ENCODE measurements at places on chromosomes 2 and 18. TPM values are rescaled to one million over a fixed set of nuclear protein-coding genes. Genes with fewer than 3 reads are reported as not detected.

DNA sequence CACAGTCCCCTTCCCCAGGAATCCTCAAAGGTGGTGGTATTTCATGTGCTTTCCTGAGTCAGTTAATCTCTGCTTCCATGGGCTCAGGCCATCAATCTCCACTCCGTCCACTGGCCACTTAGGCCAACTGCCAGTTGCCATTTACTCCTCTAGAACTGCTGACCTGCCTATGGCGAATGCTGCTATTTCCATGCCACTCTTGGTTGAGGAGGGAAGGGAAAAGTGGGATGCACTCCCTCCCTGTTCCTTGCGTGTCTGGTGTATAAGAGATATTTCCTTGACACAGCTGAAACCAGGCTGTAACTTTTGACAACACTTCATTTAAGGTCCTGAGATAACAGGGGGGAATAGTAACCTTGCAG is 261.5 kb downstream of the MREG start:
- H3K36me3 ChIP-seq, result no peaks in the 10 kb centered on the region
- H3K27ac ChIP-seq, result no peak overlapping the region
- no peak for DNase-seq

DNA sequence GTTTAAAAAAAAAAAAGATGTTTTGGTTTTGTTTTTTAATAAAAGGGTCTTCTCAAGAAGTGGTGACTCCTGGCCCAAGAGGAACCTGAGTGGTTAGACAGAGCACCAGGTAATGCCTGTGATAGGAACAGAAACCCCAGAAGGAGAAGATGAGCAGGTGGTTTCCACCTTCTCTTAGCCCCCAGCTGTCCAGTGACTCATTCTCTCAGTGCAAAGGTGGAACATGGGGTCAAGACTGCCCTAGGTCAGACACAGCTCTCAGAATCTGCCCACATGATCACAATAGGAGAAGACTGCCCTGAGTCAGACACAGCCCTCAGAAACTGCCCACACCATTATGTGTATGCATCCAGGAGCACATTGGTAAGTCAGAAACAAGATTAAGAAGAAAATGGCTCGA is 61.8 kb downstream of the TBC1D8 start:
- H3K4me1 ChIP-seq, result no peaks in the 10 kb centered on the region
- no peaks in the 10 kb centered on the region for H3K36me3 ChIP-seq
- no peak overlapping the region for H3K27ac ChIP-seq
- H3K4me3 ChIP-seq, result no peak overlapping the region
- H3K27me3 ChIP-seq, result no peaks in the 10 kb centered on the region
- DNase-seq, result no peak

GRCh38 chr2:203621981-203622515 is 84.4 kb upstream of the CD28 start:
- H3K4me3 ChIP-seq, result no peak overlapping the region
- no peak overlapping the region for H3K27ac ChIP-seq
- no peaks in the 10 kb centered on the region for H3K36me3 ChIP-seq
- no peak for DNase-seq

- H3K4me3 ChIP-seq, result no peak overlapping the region
- H3K27ac ChIP-seq, result no peak overlapping the region
- no peak for DNase-seq
- no peaks in the 10 kb centered on the region for H3K4me1 ChIP-seq
- H3K36me3 ChIP-seq, result no peaks in the 10 kb centered on the region
Observed at GRCh38 chr2:142989273-142990204, 112.1 kb downstream of the KYNU start.

GRCh38 chr2:102064679-102065674 is 73.2 kb downstream of the IL1R2 start:
- no peak for DNase-seq
- no peaks in the 10 kb centered on the region for H3K27me3 ChIP-seq
- no peaks in the 10 kb centered on the region for H3K4me1 ChIP-seq
- H3K27ac ChIP-seq, result no peak overlapping the region
- H3K36me3 ChIP-seq, result no peaks in the 10 kb centered on the region
- no peak overlapping the region for H3K4me3 ChIP-seq

DNA sequence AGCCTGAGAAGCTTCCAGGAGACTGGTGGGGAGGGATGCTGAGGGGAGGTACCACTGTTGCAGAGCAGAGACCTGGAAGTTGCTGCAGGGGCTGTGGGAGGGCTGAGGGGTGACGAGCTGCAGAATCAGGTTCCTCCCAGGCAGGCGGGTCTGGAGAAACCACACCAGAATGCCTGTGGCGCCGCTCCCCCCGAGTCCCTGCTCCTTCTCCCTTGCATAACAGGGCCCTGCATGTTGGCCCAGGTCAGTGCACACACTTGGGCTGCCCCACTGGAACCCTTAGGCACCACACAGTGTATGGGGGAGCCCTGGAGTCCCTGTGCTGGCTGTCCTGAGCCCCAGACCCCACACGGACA is 60.4 kb downstream of the ARL4C start:
- H3K4me3 ChIP-seq, result no peak overlapping the region
- no peaks in the 10 kb centered on the region for H3K36me3 ChIP-seq
- no peaks in the 10 kb centered on the region for H3K4me1 ChIP-seq
- no peak for DNase-seq
- H3K27me3 ChIP-seq, result no peaks in the 10 kb centered on the region

DNA sequence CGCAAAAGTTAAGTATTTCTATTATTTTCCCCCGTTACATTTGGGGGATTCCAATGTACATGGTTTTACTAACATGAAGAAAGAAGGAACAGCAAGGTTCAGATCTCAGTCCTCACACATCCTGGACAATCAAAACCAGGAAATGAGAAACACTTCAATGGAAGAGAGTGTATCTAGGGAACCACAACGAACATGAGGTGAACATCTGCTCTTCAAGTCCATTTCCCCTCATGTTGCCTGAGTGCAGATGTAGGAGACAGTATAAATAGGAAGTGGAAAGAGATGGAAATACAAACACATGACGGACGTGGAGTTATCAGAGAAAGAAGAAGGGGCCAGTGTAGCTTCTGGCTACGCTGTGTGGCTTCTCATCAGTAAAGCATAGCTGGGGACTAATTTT is 52.6 kb downstream of the CHN1 start:
- DNase-seq, result no peak
- no peaks in the 10 kb centered on the region for H3K27me3 ChIP-seq
- H3K4me1 ChIP-seq, result peaks cover 2% of the 10 kb centered on the region
- H3K36me3 ChIP-seq, result no peaks in the 10 kb centered on the region

DNA sequence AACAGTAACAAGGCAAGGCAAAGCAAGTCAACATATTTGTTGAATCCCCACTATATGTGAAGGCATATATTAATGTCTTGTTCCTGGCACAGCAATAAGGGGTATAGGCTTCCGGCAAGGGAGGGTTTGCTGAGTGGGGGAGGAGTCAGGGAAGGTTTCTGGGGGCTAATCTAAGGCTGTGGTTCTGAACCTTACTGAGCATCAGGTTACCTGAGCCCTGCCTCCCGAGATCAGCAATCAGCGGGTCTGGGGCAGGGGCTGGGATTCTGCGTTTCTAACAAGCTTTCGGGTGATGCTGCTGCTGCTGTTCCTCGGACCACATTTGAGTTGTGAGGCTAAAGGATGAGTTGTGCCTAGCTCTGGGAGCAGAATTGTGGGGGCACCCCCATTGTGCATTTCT is 401.7 kb upstream of the SPRED2 start:
- peaks cover 3% of the 10 kb centered on the region for H3K4me1 ChIP-seq
- peak; percentile 52 for DNase-seq
- no peak overlapping the region for H3K4me3 ChIP-seq
- H3K36me3 ChIP-seq, result no peaks in the 10 kb centered on the region
- H3K27ac ChIP-seq, result no peak overlapping the region

DNA sequence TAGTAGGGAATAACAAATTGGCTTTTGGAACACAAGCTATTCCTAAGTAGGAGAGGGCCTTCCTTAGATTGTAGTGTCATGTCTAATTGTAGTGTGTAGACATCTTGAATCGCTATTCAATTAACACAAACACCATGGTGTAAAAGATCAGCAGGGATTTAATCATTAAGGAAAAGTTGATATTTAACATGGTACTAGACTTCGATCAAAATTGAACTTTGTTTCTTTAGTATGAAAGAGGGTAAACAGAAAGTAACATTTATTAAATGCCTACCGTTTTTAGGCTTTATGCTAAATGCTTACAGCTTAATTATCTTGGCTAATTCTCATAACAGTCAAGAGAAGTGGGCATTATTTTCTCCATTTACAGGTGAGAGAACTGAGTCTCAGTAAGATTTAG is 37.5 kb upstream of the FIGN start:
- no peaks in the 10 kb centered on the region for H3K4me1 ChIP-seq
- DNase-seq, result no peak
- H3K4me3 ChIP-seq, result no peak overlapping the region
- no peak overlapping the region for H3K27ac ChIP-seq
- no peaks in the 10 kb centered on the region for H3K27me3 ChIP-seq

DNA sequence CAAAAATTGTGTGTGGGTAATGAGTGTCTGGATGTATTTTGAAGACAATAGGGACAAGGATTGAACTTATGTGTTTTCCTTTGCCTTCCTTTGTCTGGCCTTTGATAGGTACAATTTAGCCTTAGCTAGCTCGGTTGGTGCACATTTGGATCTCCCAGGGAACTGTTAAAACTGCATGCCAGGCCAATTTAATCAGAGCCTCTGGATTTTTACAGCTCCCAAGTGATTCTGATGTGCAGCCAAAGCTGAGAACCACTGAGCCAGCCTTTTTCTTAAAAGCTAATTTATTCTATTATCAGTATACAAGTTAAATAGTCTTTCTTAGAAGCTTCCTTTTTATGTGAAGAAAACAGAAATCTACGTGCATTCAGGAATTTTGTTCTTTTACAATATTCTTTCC is 25.0 kb downstream of the PLEK start:
- no peak overlapping the region for H3K4me3 ChIP-seq
- H3K27me3 ChIP-seq, result no peaks in the 10 kb centered on the region
- no peak overlapping the region for H3K27ac ChIP-seq
- H3K36me3 ChIP-seq, result no peaks in the 10 kb centered on the region
- no peak for DNase-seq

DNA sequence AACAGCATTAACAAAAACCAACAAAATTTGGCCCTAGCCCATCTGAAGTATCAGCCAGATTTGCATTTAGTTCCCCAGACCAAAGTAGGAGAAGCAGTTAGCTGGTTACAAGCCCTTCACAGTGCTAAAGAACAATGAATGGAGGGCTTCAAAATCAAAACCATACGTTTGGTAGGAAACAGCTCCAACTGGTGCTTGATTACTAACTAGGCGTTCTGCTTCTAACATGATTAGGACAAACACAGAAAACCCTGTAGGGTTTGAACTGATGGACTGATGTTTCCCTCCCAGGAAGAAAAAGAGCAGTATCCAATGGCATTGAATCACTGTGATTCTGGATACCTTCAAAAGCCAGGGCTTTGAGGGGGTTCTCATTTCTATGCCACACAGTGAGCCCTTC is 20.5 kb upstream of the STAT4 start:
- no peaks in the 10 kb centered on the region for H3K27me3 ChIP-seq
- H3K4me3 ChIP-seq, result no peak overlapping the region
- DNase-seq, result no peak
- H3K36me3 ChIP-seq, result no peaks in the 10 kb centered on the region
- H3K4me1 ChIP-seq, result no peaks in the 10 kb centered on the region
- H3K27ac ChIP-seq, result no peak overlapping the region

- H3K27ac ChIP-seq, result no peak overlapping the region
- no peaks in the 10 kb centered on the region for H3K36me3 ChIP-seq
- H3K27me3 ChIP-seq, result no peaks in the 10 kb centered on the region
- H3K4me3 ChIP-seq, result no peak overlapping the region
Observed at GRCh38 chr18:49648811-49649210, 87.0 kb downstream of the LIPG start.

The GREB1 gene
- total RNA-seq, result 41.7 TPM

The PMAIP1 gene
- 84.1 TPM for total RNA-seq

All from H1 (cell line).